ENCODE measurements at places on chromosomes 13 and 19.

- DNase-seq = no peak
These were observed 20.4 kb downstream of the DGKH start for GRCh38 chr13:42068886-42069285.

DNA sequence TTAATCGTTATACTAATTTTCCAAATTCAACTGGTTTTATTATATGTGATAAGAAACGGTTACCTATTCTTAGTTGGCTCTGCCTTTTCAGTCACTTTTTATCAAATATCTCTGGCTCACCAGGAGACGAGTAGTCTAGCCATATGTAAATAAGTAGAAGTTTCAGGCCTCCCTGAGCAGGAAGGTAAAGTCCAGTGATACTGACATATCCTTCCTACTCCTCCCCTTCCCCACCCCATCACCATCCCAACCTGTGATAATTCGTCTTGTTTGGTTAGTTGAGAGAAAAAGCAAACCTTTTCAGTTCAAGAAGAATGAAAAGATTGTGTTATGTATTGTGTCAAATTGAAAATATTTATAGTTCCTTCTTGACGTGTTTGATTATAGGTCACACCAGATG, 53.9 kb downstream of the TM9SF2 start:
- DNase-seq = no peak

- no peak for DNase-seq
These were observed 17.4 kb upstream of the IPO5 start for GRCh38 chr13:97936036-97936435.

GRCh38 chr13:95937714-95938320, 115.4 kb downstream of the UGGT2 start:
- DNase-seq = no peak

GRCh38 chr13:41837629-41838028, 123.3 kb downstream of the VWA8 start:
- no peak for DNase-seq

GRCh38 chr19:53158119-53158656, 665 bp downstream of the ZNF347 start:
- no peak for DNase-seq

GRCh38 chr19:11018179-11018578, 57.3 kb downstream of the SMARCA4 start:
- no peak for DNase-seq

- DNase-seq = no peak
These were observed 64.9 kb upstream of the MED4 start for GRCh38 chr13:48159826-48160225.

DNA sequence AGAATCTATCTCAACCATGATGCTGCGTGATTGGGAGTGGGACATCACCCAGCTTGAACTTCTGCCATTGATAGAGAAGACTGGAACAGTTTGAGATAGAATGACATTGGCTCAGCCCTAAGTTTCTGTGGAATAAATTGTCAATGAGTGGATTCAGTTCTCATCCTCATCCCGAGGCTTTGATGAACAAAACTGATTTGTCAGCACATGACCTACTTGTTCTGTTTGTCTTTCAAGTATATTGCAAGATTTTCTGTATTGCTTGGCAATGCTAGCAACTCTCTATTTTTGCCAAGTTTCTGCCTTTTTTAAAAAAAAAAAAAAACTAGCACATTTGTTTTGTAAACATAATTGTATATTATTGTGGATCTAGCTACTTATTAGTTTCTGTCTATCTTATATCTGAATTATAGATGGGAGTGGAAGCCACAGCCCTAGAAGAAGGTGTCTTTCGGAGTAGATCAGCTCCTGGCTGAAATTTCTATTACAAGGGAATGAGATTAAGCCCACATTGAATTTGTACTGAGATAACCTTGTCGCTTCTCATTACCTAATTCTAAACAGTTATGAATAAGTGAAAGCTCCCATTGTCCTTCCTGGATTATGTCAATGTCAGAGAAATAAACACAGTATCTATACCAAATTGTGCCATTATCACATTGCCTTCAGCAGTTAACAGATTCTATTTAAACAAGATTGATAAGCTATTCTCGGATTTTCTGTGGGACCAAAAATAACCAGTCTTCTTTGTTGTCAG, 166.1 kb downstream of the TNFSF13B start:
- no peak for DNase-seq

GRCh38 chr13:30659980-30660379, 42.3 kb downstream of the USPL1 start:
- DNase-seq = no peak

DNA sequence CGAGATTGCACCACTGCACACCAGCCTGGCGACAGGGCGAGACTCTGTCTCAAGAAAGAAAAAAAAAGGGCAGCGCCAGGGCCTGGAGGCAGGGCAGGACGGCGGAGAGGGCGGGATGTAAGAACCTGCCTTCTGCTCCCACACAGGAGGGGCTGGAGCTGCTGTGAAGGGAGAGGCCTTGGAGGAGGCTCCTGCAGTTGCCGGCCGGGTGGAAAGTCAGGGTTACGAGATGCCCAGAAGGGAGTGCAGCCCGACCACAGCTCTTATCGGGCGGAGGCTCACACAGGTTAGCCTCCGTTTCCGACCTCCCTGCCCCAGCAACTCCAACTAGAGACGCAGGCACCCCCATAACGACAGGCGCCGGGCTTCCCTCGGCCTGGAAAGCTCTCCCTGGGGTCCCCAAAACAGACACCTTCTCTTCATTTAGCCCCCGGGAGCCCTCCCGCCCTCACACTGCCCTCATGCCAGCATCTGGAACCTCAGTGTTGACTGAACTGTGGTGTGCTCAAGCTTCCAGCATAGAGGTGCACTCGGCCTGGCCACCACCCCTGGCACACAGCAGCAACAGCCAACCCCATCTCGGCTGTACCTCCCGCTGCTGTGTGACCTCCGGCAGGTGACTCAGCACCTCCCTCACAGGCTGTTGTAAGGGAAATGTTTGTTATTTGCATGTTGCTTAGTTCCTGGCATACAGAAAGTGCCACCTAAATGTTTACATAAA, 1.4 kb downstream of the PLPP2 start:
- DNase-seq = no peak

DNA sequence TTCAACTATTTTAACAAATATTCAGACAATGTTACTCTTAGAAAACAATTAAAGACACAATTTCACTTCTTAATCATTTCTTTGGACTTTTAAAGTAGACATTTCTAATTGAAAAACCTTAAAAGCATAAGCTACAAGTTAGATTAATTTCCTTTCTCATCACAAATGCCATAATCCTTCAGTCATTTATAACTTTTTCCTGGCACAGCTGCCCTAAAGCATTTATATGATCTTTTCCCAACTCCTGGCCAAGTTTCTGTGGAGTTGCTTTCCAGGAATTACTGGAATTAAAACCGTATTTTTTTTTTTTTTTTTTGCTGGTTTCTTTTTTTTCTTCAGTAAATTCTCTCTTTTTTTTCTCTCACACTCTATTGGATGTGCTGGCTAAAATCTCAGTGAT, 615.9 kb downstream of the TBC1D4 start:
- no peak for DNase-seq

- no peak for DNase-seq
These were observed 25.9 kb downstream of the ZFR2 start for GRCh38 chr19:3842948-3843347.

GRCh38 chr19:262125-262524, 29.1 kb downstream of the PLPP2 start:
- DNase-seq = no peak

DNA sequence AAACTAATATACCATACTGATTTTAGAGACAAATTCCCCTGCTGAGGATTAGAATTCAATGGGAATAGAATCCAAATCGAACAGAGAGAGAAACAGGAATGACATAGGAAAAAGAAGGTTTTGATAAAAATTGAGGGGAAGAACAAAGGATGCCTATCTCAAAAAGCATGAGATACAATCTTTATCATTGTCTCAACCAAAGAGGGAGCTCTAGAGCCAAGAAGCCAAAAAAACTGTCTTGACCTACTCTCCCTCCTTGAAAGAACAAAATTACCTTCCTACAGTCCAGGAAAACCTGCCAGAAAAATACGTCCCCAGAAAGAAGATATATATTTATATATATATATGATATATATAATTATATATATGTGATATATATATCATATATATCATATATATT, 39.2 kb upstream of the MIR17HG start:
- DNase-seq = no peak

GRCh38 chr13:101584331-101584730, 131.9 kb downstream of the ITGBL1 start:
- DNase-seq = no peak

DNA sequence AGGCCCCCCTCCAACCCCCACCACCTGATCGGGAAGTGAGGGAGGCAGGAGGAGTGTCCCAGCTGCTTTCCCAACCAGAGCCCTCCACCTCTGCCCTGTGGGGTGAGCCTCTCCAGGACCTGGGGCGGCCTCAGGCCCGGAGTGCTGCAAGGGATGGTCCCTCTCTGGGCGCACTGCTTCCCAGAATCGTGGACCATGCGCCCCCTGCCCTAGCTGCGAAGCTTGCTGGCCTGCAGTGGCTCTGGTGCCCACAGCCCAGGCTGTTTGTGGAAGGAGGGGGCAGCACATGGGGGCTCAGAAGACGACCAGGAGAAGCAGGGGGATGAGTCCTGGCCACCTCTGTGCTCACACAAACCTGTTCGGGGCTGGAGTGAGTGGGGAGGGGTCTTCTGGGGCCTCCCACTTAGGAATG, 33.6 kb downstream of the CEBPG start:
- no peak for DNase-seq

DNA sequence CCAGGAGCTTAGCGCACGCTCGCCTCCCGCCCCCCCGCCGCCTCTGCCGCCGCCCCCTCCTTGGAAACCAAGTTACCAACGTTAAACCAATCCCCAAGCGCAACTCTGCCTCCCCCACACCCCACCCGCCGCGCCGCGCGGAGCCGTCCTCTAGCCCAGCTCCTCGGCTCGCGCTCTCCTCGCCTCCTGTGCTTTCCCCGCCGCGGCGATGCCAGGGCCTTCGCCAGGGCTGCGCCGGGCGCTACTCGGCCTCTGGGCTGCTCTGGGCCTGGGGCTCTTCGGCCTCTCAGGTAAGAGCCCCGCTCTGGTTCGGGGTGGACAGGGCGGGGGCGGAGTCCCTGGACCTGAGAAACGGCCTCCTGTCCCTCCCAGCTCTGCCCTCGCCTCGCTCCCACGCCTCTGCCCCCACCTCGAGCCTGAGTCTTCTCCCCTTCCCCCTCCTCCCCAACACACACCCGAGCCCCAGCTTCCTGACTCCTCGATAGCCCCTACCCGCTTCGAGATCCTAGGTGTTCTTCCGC, at the start of gene ICAM5:
Gene ICAM5 (plus strand): TSS at position 117 of the 521 bp plus-strand sequence. CDS start 92 bp downstream, at position 209.
- no peak for DNase-seq

DNA sequence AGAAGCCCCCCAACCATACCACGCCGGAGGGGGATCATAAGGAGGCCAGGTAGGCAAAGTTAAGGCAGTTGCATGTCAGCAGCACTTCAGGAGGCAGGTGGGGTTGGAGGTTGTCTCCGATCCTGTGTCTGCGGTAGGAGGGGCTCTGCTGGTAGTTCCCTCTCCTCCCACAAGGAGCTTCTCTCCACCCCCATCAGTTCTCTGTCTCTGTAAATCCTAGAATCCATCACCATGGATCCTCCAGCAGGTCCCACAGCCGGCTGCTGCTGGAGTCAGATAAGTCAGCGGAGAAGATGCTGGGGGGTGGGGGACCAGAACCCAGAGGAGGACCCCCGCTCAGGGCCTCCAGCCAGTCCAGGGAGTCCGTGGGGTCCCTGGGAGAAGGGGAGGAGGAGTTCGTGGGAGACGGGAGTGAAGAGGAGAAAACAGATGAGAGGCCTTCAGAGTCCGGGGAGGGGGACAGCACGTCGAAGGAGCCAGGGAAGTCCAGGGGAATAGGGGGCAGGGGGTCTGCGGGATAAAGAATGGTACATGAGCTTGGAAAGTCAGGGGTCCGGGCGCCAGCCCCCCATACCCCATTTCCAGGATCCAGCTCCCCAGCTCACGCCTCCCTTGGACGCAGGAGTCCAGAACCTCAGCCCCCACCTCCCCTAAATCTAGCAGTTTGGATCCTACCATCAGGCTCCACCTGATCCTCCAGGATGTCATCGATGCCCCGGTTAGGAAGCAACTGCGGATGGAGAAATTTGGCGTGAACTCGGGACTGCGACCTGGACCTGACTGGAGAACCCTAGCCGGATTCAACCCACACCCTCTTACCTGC, 6.3 kb downstream of the MAMSTR start:
- DNase-seq = no peak

GRCh38 chr19:18798384-18799352, 7.6 kb upstream of the COMP start:
- no peak for DNase-seq

- DNase-seq = no peak
These were observed 1.0 kb downstream of the CLPP start for GRCh38 chr19:6362351-6362801.

- no peak for DNase-seq
These were observed 2700.2 kb downstream of the PCDH9 start for GRCh38 chr13:64529874-64530485.

- DNase-seq = no peak
These were observed 4.1 kb downstream of the VSTM2B start for GRCh38 chr19:29529646-29530539.

DNA sequence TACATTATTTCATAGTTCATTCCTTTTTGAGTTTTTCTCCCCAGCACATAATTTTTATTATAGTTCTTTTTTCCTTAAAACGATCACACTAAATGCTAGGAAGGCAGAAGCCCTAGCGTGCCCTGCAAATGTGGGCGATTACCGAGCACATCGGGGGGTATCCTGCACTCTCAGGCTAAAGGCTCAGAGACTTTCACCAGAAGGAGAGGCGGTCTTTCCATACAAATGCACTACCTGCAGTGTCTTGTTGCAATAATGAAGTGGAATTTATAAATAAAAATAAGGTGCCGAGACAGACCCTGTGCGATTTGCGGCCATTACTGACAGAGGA, 29.3 kb upstream of the SPACA7 start:
- DNase-seq = no peak

DNA sequence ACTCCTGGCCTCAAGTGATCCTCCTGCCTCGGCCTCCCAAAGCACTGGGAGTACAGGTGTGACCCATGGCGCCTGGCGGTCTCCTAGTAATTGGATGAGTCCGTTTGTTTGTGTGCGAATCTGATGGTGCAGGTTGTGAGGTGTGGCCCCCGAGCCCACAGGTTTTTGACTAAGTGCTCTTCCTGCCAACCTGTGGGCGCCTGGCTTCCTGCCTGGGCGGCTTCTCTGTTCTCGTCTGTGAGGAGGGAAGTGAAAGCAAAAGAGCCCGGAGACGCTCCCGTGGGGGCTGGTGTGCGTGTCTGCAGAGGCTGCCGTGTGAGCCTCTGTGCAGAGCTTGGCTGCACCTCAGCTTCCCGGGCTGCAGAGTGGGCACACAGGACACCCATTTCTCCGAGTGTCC, 10.0 kb downstream of the ARHGAP45 start:
- DNase-seq = no peak

GRCh38 chr13:73941752-73942151, 192.5 kb downstream of the KLF12 start:
- no peak for DNase-seq

GRCh38 chr13:114313061-114313860, 1.0 kb upstream of the CHAMP1 start:
- no peak for DNase-seq
